HuH-7.5 (cell line): ENCODE measurements at places on chromosomes 16 and 17.

- no peak for DNase-seq
Measured at GRCh38 chr17:43825567-43825966, 7.4 kb downstream of the MPP3 start.

DNA sequence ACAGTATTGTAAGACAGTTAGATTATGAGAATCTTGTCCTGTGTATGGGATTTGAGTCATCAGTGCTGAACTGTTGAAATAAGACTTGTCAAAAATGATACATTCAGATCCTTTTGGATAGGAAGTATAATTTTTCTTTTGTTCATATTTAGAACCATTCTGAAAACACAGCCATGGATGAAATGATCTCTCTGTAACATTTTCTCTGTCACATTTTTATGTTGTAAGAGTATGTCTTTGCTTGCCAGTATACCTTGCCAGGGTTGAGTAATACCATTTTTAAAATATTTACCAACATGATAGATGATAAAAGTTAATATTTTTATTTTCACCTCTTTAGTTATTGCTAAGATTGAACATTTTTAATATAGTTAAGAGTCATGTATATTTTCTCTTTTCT, 45.0 kb downstream of the NSRP1 start:
- no peak for DNase-seq

- DNase-seq: no peak
Measured at GRCh38 chr17:41907185-41907556, 11.6 kb downstream of the ACLY start.

- DNase-seq: no peak
Measured at GRCh38 chr16:1097156-1097555, 1.1 kb upstream of the C1QTNF8 start.

GRCh38 chr16:86735727-86736126, 157.4 kb downstream of the FOXL1 start:
- no peak for DNase-seq

DNA sequence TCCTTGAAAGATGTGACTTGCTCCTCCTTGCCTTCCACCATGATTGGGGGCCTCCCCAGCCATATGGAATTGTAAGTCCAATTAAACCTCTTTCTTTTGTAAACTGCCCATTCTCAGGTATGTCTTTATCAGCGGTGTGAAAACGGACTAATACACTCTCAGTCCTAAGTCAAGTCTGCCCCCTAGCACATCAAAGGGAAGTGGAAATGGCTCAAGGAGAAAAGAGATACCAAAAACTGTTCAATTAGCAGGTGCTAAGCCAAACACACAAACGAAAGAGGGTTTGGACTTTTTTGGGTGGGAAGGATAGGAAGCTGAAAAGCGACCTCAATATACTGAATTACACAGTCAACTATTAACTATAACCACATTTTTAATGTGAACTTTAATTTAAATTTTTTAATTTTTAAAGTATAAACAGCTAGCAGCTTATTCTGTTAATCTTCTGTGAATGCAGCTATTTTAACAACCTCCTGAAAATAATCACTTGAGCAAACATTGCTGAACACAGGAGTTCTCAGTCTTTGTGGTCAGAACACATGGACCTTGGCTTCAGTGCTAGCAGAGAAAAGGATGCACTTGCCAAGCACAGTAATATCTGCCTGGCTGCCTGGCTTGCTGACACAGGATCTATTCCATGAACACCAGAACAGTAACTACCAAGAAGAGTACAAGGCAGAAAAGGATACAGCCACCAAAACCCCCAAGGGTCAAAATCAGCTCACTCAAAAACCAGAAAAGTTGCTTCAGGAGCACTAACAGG, 10.9 kb downstream of the ZNF18 start:
- no peak for DNase-seq

- DNase-seq: no peak
Measured at GRCh38 chr17:50394711-50395110, 2.6 kb downstream of the LRRC59 start.

DNA sequence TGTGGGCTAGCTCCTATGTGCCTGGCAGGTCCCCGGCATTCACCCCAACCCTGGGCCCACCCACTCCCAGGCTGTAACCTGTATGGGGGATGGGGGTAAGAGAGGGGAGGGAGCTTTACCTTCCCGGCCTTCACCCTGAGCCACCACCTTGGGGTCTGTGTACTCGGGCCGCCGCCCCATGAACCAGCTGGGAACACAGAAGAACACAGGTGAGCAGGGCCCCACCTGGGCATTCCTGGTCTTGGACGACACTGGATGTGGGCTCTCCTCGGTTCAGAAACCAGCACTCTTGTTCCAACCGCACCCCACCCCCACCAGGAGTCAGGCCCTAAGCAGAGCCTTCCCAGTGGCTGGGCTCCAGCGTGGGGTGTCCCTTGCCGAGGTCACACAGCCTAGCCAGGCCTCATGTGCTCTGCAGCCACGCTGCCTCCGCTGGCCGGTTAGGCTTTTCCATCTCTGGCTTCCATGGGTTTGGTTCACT, 18.8 kb downstream of the B9D1 start:
- DNase-seq: no peak

GRCh38 chr16:83494459-83494858, 313.3 kb upstream of the HSBP1 start:
- DNase-seq: no peak

- peak; percentile 94 for DNase-seq
Measured at GRCh38 chr17:77281122-77281903, 140.5 kb downstream of the SEC14L1 start.

- DNase-seq: peak; percentile 36
Measured at GRCh38 chr17:31486351-31487062, 95.0 kb downstream of the RAB11FIP4 start.

- DNase-seq: no peak
Measured at GRCh38 chr17:1294157-1294717, 14.8 kb downstream of the TRARG1 start.

DNA sequence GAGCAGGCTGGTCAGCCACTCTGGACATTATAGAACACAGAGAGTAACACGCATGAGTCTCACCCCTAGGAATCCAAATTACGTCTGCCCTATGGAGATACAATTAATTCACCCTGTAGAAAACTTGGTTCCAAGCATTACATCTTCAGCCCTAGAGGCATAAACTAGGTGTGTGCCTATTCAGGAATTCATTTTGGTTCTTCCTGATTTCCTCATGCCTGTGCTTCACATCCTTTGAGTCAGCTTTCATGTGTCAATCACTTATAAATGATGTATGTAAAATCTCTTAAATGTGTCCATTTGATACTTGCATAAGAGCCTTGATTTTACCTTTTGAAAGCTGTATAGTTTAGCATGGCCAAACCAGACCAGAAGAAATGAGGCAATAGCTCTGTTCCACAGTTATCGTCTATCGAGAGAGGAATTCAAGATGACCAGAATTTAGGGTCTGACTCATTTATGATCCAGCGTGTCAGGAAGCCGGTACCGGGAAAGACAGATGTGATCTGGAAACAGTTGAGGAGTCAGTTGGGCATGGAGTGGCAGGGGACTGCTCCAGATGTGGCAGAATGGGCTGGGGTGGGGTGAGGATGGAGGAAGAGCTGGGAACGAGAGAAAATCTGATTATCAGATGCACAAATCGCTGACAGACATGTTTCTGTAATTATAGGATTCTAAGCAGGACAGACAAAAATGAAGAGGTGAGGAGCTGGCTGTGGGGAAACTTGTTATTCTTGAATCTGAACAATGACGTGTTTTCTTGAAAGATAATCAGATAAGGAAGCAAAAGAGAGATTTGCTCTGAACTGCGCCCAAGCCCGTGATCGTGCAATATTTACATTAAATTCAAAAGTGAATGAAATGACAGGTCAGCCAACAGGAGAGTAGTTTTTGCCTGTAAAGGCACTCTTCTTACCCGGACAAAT, 76.7 kb downstream of the C16orf95 start:
- no peak for DNase-seq

GRCh38 chr16:66150698-66151482, 215.6 kb upstream of the CDH5 start:
- DNase-seq: no peak

DNA sequence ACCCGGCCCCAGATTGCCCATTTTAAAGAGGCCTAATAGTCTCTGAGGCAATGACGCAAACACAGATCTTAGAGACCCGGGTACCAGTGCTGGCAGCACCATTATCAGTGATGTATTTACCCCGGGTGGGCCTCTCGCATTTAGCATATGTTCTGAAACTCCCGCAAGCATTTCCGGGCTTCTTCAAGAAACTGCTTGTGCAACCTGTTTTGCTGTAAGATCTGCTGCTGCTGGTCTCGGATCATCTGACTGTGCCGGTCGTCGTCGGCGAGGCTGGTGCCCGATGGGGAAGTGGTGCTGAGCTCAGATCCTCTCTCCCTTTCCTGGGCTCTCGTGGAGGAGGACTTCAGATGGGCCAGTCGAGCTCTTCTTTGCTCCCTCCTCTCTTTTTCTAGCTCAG, 12.5 kb downstream of the CEP295NL start:
- no peak for DNase-seq

DNA sequence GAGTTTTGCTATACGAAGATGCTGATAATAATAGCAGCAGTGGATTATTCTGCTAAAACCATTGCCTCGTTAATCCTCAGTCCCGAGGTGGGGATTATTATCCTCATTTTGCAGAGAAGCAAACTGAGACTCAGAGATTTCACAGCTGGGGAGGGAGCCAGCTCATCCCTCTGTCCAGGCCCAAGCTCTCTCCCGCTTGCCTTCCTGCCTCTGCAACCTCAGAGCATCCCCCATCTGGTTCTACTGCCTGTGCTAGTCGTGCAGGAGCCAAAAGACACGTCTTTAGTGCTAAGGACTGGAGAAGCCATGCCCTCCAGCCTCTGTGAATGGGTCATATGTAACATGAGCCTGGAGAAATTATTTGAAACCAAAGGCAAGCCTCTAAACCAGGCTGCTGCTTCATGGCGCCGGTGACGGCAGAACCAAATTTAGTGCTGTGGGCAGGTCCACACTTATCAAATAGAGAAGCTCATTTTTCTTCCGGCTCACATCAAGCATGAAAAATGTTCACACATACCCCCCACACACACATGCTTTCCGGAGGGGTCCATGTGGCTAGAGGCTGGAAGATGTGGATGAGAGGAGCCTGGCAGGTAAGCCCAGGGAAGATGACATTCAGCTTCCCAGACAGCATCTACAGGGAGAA, 13.5 kb downstream of the MAPT start:
- DNase-seq: no peak

DNA sequence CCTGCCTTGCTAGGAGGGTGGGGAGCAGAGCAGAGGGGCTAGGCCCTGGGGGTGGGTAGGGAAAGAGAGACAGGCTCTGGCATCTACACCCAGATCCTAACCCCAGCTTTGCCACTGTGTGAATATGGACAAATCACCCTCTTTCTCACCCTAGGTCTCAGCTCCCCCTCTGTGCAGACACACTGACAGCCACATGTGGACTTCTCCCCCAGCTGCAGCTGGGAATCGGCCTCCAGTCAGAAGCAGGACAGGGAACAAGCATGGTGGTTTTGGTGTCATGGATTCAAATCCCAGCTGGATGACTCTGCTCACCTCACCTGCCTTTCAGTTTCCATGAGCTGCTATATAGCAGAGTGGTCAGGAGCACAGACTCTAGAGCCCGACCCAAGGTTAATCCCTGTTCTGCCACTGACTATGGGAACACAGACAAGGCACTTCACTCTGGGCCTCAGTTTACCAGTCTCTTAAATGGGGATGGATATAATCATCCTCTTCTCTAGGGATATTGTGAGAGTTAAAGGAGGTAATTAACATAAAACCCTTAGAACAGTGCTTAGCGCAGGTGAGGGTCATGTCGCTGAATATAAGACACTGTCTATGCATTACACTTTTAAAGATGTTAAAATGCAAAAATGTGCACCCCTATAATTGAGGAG, 26.2 kb upstream of the MAP3K14 start:
- no peak for DNase-seq

- no peak for DNase-seq
Measured at GRCh38 chr16:88276591-88276990, 106.2 kb upstream of the ZNF469 start.

- DNase-seq: no peak
Measured at GRCh38 chr17:49990331-49990730, 4.7 kb downstream of the DLX3 start.

- no peak for DNase-seq
Measured at GRCh38 chr17:2020721-2021120, 4.4 kb downstream of the RTN4RL1 start.

DNA sequence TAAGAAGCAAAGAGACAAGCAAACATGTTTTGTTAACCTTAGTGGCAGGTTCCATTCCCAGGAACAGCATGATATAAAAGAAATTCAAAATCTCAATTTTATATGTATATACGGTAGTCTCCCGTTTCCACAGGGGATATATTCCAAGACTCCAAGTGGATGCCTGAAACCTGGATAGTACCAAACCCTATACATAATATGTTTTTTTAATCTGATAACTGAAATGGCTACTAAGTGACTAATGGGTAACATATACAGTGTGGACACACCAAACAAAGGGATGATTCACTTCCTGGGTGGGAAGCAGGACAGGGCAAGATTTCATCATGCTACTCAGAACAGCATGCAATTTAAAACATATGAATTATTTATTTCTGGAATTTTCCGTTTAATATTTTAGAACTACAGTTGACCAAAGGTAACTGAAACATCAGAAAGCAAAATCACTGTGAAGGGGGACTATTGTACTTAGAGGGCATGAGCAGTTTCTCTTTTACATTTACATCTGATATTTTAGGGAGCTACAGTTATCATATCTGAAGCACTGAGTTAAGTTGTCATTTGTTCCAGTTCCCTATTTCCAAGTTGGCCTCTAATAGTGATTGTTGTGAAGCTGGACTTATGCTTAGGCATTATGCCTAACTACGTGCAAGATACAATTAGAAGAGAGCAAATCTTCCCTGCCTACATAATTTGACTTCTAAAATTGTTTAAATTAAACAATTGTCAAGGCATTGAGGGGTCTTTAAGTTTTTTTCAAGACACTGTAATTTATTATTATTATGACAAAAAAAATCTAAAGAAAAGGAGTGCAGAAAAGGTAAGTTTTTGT, 34.1 kb upstream of the ABCA6 start:
- DNase-seq: no peak

DNA sequence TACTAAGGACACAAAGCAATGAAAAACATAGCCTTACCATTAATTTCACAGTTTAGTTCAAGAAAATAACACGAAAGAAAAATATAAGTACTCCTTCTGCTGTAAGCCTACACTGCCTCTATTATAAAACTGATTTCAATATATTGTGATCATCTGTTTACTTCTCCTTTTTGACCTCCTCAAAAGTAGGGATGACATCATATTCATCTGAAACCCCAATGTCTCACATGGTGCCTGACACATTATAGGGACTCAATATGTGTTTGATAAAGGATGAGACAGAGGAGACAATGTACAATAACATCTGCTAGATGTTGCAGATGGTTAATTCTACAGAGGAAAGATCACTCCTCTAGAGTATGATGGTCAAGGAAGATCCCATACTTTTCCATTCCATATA, 118.4 kb upstream of the NOG start:
- no peak for DNase-seq
